BJ (cell line): ENCODE measurements at places on chromosomes 5 and 9.

DNA sequence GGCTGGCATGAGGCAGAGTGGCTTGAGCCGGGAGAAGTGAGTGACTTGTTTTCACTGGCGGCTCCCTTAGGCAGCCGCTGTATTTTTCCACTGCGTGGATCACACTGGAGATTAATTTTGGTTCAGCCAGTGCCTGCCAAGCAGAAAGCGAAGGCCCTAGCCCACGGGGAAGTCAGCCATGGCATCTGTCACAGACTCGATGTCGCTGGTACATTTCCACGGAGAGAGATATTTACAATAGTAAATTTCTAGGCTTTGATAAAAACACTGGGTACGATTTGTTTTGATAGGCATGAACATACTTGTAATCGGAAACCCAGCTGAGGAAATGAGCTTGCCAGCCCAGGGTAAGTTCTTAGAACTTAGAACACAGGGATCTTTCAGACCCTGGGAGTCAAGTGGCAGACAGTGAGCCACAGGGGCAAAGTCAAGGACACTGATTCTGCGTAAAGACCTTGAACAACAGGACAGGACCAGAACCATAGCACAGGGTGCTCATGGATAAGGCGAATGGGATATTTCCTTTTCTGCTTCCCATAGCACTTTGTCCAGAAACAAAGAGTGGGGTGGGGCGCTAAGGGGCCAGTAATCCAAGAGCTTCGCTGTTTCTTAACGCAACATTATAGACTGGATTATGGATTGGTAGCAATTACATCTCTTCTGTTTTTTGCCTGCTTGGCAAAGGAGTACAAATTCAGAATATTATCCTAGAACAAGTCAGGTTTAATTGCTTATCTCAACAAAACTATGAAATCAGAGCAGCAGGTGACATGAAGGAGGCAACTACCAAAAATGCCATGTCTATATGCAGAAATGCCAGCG lies 4.5 kb downstream of the DUSP1 start:
- peak; percentile 78 for DNase-seq

DNA sequence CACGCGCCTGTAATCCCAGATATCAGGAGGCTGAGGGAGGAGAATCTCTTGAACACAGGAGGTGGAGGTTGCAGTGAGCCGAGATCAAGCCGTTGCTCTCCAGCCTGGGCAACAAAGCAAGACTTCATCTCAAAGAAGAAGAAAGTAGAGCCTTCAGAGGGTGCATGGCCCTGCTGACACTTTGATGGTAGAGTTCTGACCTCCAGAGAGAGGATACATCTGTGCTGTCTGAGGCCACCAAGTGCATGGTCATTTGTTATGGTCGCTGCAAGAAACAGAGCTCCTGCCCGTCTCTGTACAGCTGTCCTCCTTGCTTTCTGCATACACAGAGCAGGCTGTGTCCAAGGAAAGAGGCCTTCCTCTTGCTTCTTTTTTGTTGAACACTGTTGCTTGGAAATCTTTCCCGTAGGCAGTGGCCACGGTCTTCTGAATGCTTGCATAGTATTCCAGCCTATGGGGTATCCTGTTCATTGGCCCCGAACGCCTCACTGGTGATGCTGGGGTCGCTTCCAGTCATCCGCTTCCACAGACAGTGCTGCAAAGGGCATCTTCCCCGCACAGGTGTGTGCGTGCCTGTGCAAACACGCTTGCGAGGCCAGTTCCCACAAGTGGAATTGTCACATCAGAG lies 36.8 kb upstream of the UNC5A start:
- no peak for DNase-seq

GRCh38 chr9:124242331-124243194 lies 15.2 kb upstream of the NEK6 start:
- DNase-seq: no peak

GRCh38 chr9:138020795-138021182 lies 143.2 kb downstream of the CACNA1B start:
- no peak for DNase-seq

GRCh38 chr9:115810166-115810565 lies 343.4 kb upstream of the PAPPA start:
- DNase-seq: no peak

DNA sequence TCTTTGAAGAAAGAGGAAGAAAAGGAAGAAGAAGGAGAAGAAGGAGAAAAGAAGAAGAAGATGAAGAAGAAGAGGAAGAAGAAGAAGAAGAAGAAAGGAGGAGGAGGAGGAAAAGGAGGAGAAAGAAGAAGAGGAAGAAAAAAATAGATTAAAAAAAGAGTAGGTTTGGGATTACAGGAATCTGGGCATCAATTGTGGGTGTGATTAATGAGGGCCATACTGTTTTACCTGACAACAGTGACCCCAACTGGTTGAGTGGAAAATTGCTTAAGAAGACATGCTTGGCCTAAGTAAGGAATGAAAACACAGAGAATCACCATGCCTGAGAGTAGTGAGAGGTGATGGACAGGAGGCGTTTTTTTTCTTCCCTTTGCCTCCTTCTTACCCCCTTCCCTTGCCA lies 114.6 kb downstream of the FAM170A start:
- no peak for DNase-seq

DNA sequence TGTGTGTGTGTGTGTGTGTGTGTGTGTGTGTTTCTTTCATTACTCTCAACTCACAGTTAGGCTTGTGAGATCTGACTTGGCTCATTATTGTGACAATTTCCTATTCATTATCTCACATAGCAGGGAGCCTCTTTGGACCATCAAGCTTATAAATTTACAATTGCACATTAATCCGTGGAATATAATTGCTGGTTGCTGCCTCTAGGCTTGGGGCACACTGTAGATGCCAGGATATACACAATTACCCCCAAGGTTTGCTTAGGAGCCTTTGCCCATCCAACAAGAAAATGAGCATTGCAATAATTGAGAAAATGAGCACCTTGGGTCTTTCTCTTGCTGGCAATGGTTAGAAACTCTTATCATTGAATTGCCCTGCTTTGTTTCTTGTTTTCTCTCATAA lies 161.6 kb upstream of the DMRTA1 start:
- DNase-seq: no peak

- no peak for DNase-seq
Observed at GRCh38 chr5:73827106-73827450, 201.1 kb downstream of the ARHGEF28 start.

DNA sequence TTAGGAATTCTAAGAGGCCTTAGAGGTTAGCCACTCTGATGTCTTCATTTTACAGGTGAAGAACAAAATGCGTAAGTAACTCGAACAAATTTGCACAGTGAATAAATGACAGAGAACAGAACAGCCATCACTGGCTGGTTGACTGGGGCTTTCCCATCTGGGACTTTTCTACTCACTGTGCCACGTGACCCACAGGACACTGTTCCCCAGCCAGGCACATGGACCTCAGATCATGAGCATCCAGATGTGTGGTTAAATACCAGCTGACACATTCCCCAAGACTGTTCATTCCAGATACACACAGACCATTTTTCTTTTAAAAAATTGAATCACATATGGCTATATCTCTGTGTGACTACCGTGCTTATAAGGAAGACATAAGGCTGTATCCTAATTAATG lies 25.8 kb upstream of the MED10 start:
- peak; percentile 44 for DNase-seq

- no peak for DNase-seq
Observed at GRCh38 chr5:154370119-154370518, 75.7 kb upstream of the SAP30L start.

DNA sequence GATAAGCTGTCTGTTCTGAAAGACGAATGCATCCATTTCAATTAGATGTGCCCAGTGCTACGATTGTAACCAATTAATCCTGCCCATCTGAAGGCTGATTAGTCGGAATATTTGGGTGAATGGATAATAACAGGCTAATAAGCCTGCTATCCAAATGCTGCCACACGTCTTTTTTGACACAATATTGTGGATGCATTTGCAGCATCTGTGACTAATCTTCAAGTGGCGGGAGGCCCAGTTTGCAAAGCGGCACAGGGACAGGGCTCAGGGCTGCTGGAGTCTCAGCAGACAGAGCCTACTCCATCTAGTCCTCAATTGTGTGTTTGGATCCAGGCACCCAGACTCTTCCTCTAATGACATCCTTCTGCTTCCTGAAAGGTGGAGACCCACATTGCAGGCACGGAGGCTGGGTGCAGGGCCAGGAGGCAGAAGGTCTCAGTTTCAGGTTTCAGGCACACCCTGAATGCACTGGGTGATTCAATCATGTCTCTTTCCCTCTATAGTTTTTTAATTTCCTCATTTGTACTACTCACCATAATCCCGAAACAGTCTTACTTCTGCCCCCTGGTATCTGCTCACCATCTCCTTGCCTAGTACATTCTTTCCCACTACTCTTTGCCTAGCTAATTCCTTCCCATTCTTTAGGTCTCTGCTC lies 169.6 kb downstream of the ASTN2 start:
- DNase-seq: no peak

GRCh38 chr9:131675437-131676022 lies 64.3 kb downstream of the RAPGEF1 start:
- no peak for DNase-seq

- DNase-seq: no peak
Observed at GRCh38 chr5:83576341-83576740, 104.8 kb downstream of the VCAN start.

DNA sequence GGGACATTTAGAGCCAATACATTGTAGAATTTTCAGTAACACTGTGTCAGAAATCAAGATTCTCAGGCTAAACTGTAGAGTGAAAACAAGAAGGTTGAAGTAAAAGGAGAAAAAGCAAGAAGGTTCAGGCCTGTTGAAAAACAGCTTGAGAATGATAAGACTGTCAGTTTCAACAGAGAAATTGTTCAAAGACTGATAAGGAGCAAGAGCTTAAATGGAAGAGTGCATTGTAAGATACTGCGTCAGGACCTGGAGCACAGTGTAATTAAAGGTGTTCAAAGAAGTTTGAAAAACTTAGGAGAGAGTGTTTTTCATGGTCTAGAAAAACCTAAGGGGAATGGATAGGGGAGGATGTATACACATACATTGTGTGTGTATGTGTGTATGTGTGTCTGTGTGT lies 408.3 kb downstream of the KDM4C start:
- no peak for DNase-seq

DNA sequence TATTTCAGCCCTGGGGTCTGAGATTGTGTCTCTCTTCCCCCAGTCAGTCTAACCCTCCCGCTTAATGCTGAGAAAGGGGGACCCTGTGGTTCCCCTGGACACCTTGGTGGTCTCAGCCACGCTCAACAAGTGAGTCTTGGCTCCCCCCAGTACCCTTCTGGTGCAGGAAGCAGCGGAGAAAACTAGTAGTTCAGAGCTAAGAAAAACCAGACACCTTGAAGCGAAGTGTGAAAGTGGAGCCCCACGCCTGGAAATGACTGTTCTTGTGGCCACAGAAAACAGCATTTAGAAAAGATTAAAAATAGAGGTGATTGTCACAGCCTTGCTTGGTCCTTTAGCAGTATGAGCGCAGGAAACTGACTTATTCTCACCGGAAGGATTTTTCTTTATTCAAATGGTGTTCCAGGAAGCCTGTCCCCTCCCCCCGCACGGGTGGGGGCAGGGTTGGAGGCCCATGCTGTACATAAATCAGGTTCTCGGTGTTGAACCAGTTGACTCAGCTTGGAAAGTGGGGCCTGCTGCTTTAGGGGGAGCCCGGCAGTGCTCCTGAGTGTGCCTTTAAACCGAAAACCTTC lies 8.1 kb downstream of the ARPC5L start:
- no peak for DNase-seq

- DNase-seq: peak; percentile 57
Observed at GRCh38 chr5:117680426-117680825, 1105.8 kb upstream of the SEMA6A start.

- no peak for DNase-seq
Observed at GRCh38 chr5:52863715-52864290, 76.1 kb downstream of the ITGA1 start.

- no peak for DNase-seq
Observed at GRCh38 chr9:127033061-127033460, 89.4 kb downstream of the ANGPTL2 start.
